ENCODE measurements at places on chromosomes 2 and 18. TPM values are rescaled to one million over a fixed set of nuclear protein-coding genes. Genes with fewer than 3 reads are reported as not detected.

Gene ZNF521
- total RNA-seq = not detected

Gene KATNAL2
- total RNA-seq = 0.82 TPM

Gene SLC19A3
- not detected for total RNA-seq

Gene ZNF516
- total RNA-seq = 1.6 TPM

Gene ST8SIA5
- total RNA-seq = not detected

Gene SLC25A12
- total RNA-seq = 22.2 TPM

Gene EGR4
- total RNA-seq = 0.55 TPM

Gene CHRNG
- total RNA-seq = not detected

Gene CD8A
- total RNA-seq = 363 TPM

Gene SERPINB13
- not detected for total RNA-seq

- H3K27ac ChIP-seq = no peak overlapping the region
- DNase-seq = no peak
These were observed 282.6 kb downstream of the STK39 start for GRCh38 chr2:167964650-167965413.

- no peak for DNase-seq
- no peaks in the 10 kb centered on the region for H3K27me3 ChIP-seq
- H3K4me1 ChIP-seq = no peaks in the 10 kb centered on the region
- H3K4me3 ChIP-seq = no peak overlapping the region
These were observed 326.2 kb upstream of the LRATD1 start for GRCh38 chr2:14306268-14306861.

DNA sequence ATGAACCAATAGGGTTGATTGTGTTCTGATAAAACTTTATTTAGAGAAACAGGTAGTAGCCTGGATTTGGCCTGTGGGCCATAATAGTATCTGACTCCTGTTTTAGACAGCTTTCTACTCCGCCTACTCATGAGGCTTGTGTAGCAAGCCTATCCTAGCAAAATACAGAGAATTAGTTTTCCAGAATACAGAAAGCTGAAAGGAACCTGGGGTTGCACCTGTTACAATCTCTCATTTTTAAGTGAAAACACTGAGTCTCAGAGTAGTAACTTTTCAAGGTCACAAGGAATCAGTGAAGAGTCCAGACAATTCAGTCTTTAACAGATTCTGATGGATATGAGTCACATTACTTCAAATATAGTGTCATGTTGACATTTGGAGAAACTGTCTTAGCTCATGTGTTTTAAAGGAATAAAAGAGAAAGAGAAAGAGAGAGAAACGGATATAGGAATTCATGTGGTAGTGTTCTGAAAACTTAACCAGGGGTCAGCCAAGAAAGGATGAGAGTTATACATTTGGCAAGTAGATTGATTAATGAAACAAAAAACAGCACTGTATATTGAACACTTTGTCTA, 17.0 kb downstream of the ARHGAP28 start:
- no peak overlapping the region for H3K27ac ChIP-seq
- no peak overlapping the region for H3K4me3 ChIP-seq
- no peak for DNase-seq
- no peaks in the 10 kb centered on the region for H3K4me1 ChIP-seq
- H3K27me3 ChIP-seq = no peaks in the 10 kb centered on the region
- H3K36me3 ChIP-seq = no peaks in the 10 kb centered on the region

DNA sequence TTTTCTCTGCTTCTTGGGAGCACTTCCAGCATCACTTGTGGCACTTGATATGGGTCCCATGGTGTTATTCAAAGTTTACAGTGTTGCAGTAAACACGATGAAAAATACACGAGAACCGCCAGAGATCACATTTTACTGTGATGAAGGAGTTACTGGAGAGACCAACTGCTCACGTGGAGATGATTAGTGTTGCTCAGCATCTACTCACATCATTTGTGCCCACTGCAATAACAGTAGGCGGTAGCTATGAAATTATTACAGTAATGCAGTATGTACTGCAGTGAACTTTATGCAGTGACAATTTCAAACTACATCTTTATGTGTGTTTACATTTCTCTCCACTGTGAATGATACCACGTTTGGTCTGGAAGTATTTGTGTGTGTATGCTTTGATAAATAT, 93.5 kb downstream of the SLC4A3 start:
- no peak for DNase-seq
- H3K27me3 ChIP-seq = no peaks in the 10 kb centered on the region
- H3K36me3 ChIP-seq = no peaks in the 10 kb centered on the region
- no peaks in the 10 kb centered on the region for H3K4me1 ChIP-seq
- no peak overlapping the region for H3K4me3 ChIP-seq
- no peak overlapping the region for H3K27ac ChIP-seq

DNA sequence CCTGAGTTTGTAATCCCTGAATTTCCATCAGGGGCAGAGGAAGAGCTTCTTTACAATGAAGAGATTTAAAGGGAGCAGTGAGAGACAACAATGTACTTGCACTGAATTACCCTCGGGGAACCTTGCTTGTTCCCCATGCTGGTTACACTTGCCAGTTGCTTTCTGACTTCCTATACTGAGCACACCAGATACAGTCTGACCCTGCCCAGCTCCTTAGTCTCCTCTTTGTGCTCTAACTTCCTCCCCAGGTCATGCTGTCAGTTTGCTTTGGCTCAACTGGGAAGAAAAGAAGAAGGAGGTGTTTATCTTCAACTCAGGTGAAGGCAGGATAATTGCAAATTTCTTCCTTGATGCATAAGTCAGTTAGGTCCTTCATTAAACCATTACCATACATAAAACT, 658.4 kb downstream of the NYAP2 start:
- no peaks in the 10 kb centered on the region for H3K4me1 ChIP-seq
- H3K27me3 ChIP-seq = no peaks in the 10 kb centered on the region
- no peak overlapping the region for H3K27ac ChIP-seq
- H3K36me3 ChIP-seq = no peaks in the 10 kb centered on the region
- DNase-seq = no peak
- H3K4me3 ChIP-seq = no peak overlapping the region

GRCh38 chr2:200735061-200735460, 76.6 kb upstream of the BZW1 start:
- DNase-seq = no peak
- no peak overlapping the region for H3K27ac ChIP-seq
- H3K36me3 ChIP-seq = no peaks in the 10 kb centered on the region
- no peak overlapping the region for H3K4me3 ChIP-seq
- no peaks in the 10 kb centered on the region for H3K27me3 ChIP-seq

- H3K27ac ChIP-seq = no peak overlapping the region
- no peak overlapping the region for H3K4me3 ChIP-seq
- H3K36me3 ChIP-seq = no peaks in the 10 kb centered on the region
- peak; percentile 61 for DNase-seq
These were observed 82.7 kb downstream of the FAM168B start for GRCh38 chr2:131010566-131010965.

GRCh38 chr2:191935247-191935646, 88.4 kb upstream of the CAVIN2 start:
- H3K27ac ChIP-seq = no peak overlapping the region
- no peaks in the 10 kb centered on the region for H3K36me3 ChIP-seq
- H3K27me3 ChIP-seq = no peaks in the 10 kb centered on the region
- DNase-seq = no peak
- H3K4me3 ChIP-seq = no peak overlapping the region
- no peaks in the 10 kb centered on the region for H3K4me1 ChIP-seq

DNA sequence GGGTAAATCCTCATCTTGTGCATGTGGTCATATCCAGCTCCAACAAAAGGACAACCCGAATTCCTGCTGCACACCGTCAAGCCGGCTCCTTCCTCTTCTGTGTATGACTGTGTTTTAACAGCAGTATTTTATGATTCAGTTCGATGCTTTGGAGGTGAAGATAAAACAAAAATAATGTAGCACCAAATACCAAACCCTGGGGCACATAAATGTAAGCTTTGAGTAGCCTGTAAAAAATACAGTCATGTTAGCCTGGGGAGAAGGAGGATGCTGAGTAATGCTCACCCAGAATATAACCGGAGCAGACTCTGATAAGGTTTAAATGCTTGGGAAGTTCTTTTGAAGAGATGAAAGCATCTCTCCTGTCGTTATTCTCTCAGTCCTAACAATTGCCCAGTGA, 225.0 kb downstream of the SUCLG1 start:
- no peaks in the 10 kb centered on the region for H3K27me3 ChIP-seq
- H3K36me3 ChIP-seq = no peaks in the 10 kb centered on the region
- no peak overlapping the region for H3K4me3 ChIP-seq
- H3K4me1 ChIP-seq = no peaks in the 10 kb centered on the region
- no peak overlapping the region for H3K27ac ChIP-seq
- DNase-seq = no peak

DNA sequence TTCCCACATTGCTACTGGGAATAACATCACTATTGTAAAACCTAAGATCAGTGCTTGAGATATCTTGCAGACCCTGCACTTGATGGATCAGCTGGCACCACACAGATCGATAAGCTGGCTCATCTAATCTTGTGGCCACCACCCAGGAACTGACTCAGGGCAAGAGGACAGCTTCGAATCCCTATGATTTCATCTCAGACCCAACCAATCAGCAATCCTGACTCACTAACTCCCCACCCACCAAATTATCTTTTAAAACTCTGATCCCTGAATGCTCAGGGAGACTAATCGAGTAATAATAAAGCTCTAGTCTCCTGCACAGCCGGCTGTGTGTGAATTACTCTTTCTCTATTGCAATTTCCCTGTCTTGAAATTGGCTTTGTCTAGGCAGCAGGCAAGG, 11.3 kb upstream of the TEX44 start:
- H3K27ac ChIP-seq = no peak overlapping the region
- no peak for DNase-seq
- H3K4me3 ChIP-seq = no peak overlapping the region
- H3K36me3 ChIP-seq = no peaks in the 10 kb centered on the region

DNA sequence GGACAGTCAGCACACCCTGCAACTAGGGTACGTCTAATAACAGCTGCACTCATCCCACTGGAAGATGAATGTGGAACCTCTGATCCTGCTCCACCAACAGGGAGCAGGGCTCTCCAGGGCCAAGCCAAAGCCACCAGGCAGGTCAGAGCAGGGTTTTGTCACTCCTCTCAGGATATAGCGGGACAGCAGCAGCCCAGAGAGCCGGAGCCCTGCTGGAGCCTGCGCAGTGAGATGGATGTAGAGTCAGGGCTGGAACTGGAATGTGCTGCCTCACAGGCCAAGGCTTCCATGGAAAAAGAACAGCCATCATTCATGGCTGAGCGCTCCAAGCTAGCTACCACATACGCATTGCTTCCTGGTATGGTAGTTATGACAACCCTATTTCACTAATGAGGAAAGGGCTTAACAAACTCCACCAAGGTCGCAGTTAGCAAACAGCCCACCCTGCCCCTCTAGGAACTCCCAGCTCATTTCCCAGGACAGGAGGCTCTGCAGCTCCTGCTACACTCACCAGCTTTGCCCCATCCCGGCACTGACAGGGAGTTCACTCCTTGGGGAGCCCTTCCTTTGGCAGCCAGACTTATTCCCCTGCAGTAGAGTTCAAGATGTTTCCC, 85.2 kb downstream of the HS1BP3 start:
- DNase-seq = no peak
- H3K4me3 ChIP-seq = no peak overlapping the region
- H3K4me1 ChIP-seq = no peaks in the 10 kb centered on the region
- no peaks in the 10 kb centered on the region for H3K27me3 ChIP-seq
- H3K27ac ChIP-seq = no peak overlapping the region

DNA sequence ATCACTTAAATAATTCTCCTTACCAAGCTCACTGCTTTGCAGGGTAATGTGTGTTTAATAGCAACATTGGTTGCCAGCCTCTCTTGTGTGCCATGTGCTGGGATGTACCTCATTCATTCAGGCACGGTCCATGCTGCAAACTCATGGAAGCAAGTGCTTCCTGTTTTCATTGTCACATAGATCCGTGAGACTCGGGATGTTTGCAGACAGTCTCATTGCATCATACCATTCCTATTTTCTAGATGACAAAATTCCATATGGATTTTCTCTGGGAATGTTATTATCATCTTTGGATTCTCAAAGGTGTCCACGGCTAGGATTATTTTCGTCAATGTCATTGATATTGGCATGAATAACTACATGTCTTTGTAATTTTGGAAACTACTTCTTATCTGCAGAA, 60.0 kb upstream of the HDAC4 start:
- H3K4me3 ChIP-seq = no peak overlapping the region
- no peak overlapping the region for H3K27ac ChIP-seq
- no peaks in the 10 kb centered on the region for H3K36me3 ChIP-seq
- DNase-seq = no peak
- no peaks in the 10 kb centered on the region for H3K4me1 ChIP-seq

DNA sequence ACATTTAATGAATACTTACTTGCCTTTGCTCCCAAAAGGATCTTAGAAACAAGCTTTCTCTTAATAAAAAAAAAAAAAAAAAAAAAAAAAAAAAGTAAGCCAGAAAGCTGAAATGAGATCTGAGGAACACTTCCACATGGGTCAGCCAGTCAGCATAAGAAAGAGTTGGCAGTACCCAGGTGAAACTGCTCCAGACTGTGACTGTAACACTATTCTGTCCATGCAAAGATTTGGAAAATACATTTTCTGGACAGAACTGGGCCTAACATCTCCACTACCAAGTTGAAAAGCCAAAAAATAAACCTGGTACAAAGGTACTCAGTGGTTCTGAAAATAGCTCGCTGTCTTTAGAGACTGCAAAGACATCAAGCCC, 135.7 kb downstream of the THADA start:
- no peak overlapping the region for H3K27ac ChIP-seq
- H3K4me3 ChIP-seq = no peak overlapping the region
- H3K27me3 ChIP-seq = no peaks in the 10 kb centered on the region
- no peaks in the 10 kb centered on the region for H3K4me1 ChIP-seq

DNA sequence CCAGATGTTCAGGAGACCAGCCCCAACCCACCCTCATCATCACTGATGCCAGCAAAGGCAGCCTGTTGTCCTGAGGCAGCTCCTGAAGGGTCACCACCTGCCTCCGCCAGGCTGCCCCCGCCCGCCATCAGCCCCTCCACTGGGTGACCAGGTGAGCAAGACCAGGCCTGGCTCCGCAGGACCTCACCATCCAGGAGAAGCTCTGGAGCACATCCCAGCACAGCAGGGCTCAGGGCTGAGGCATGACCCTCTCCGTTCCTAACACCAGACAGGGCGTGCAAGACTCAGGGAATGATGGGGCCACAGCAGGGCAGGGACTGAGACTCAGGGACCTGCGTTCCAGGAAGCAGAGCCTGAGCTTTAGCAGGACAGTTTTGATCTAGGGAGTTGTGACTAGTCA, 218.8 kb upstream of the RAB6C start:
- no peak for DNase-seq
- H3K36me3 ChIP-seq = no peaks in the 10 kb centered on the region
- H3K4me1 ChIP-seq = no peaks in the 10 kb centered on the region
- no peak overlapping the region for H3K27ac ChIP-seq
- H3K4me3 ChIP-seq = no peak overlapping the region

DNA sequence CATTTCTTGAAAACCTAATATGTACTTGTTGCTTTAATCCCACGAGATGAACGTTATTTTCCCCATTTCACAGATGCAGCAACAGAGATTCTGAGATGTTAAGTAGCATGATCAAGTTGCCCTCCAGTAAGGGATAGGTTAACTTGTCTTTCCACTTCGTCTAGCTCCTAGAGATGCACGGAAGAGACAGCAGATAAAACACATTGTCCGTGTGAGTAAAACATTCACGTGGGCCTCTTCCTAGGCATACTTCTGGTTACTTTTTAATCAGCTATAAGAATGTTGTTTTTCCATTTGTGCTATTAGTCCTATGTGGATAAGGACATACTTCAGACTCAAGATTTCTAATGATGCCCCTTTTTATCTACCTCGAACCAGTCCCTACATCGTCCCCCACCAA, 1.2 kb upstream of the ARHGAP28 start:
- no peaks in the 10 kb centered on the region for H3K36me3 ChIP-seq
- H3K27ac ChIP-seq = no peak overlapping the region
- no peaks in the 10 kb centered on the region for H3K4me1 ChIP-seq
- H3K27me3 ChIP-seq = no peaks in the 10 kb centered on the region
- H3K4me3 ChIP-seq = no peak overlapping the region
